Stimulated activated CD8-positive, alpha-beta memory T cell treated with anti-CD3 and anti-CD28 coated beads, Interleukin-4, amount 100 ng/mL, for 4 hours (primary cell): ENCODE measurements at places on chromosomes 4 and X.

- DNase-seq: no peak
Observed at GRCh38 chrX:70669120-70669519, 224.5 kb downstream of the DLG3 start.

DNA sequence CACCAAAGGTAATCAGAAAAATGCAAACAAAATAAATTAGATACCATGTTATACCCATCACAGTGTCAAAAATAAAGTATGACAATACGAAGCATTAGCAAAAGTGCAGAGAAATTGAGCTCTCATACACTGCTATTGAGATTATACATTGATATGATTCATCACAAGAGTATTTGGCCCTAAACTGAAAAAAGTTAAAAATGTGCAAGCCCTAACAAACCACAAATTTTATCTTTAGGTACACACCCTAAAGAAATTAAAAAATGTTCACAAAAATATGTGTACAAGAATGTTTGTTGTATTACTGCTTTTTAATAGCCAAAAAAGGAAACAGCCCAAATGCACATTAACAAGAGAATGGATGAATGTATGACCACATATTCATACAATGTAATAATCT, 137.9 kb upstream of the MAGEA10 start:
- DNase-seq: no peak

- no peak for DNase-seq
Observed at GRCh38 chr4:142324572-142324971, 521.5 kb downstream of the INPP4B start.

DNA sequence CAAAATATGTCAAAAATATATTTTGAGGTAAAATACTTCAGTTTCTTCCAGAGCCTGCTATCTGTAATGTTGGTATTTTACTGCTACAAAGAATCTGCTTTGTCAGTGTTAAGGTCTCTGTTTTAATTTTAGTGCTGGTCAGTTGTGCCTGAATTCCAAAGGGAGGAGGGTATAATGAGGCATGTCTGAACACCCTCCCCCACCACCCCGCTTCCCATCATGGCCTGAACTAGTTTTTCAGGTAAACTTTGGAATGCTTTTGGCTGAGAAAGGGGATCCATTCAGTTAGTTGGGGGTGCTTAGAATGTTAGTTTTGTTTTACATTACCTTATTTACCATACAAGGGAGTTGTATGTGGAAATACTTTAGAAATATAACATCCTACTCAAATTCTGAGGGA, 158.5 kb downstream of the MID1IP1 start:
- no peak for DNase-seq

DNA sequence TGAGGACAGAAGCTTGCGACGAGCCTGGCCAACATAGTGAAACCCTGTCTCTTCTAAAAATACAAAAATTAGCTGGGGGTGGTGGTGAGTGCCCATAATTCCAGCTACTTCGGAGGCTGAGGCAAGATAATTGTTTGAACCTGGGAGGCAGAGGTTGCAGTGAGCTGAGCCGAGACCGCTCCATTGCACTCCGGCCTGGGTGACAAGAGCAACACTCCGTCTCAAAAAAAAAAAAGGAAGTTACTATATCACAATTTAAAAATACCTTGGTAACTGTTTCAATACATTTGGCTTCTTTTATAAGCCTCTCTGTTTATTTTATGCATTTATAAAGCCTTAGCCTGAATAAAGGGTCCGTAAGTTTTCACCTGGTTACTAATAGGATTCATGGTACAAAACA, 46.6 kb upstream of the CHRNA9 start:
- no peak for DNase-seq

- DNase-seq: no peak
Observed at GRCh38 chrX:133185119-133185518, 33.0 kb downstream of the TFDP3 start.

GRCh38 chr4:136893573-136893972, 638.7 kb downstream of the PCDH18 start:
- no peak for DNase-seq

DNA sequence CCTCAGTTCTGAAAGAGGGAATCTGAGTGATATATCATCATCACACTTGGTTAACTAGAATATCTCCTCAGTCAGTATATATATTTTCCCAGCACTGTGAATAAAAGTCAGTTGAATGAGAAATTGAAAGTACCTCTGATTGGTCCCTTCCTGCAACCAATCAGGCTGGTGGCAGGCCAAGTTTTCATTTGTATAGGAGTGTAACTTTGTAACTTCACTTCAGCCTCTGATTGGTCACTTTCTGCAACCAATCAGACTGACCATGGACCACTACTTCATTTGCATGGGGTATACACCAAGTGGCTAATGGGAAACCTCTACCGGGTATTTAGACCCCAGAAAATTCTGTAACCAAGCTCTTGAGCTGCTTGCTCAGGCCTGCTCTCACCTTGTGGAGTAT, 2.0 kb upstream of the PGK1 start:
- DNase-seq: no peak

DNA sequence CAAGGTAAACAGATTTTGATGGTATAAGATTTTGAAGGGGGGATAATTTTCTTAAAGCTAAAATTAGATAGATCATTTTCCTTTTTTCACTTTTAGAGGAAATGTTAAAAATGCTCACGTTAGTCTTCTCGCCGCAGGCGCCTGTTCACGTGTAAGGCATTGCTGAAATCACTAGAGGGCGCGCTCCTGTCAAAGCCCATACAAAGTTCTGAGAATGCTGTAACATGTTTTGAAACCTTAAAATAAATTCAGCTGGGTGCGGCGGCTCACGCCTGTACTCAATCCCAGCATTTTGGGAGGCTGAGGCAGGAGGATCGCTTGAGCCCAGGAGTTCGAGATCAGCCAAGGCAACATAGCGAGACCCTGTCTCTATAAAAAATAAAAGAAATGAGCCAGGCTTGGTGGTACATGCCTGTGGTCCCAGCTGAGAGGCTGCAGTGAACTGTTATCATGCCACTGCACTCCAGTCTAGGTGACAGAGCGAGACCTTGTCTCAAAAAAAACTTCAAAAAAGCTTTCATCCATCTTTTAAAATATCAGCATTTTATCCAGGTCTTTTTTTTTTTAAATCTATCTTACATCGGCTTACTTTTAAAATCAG, 138.0 kb downstream of the RBMX2 start:
- no peak for DNase-seq

DNA sequence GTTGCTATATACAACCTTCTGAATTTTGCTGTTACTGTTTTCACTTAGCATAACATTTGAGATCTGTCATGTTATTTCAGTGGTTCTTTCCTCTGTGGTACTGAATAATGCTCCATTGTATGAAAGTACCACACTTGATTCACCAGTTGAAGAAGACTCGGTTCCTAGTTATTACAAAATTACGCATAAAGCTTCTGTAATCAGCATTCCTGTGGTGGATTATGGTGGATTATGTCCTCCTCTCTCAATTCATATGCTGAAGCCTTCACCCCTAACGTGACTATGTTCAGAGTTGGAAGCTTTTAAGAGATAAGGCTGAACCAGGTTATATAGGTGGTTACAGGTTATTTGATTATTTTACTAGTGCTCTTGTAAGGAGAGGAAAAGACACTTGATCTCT, 2143.5 kb upstream of the AGA start:
- no peak for DNase-seq

DNA sequence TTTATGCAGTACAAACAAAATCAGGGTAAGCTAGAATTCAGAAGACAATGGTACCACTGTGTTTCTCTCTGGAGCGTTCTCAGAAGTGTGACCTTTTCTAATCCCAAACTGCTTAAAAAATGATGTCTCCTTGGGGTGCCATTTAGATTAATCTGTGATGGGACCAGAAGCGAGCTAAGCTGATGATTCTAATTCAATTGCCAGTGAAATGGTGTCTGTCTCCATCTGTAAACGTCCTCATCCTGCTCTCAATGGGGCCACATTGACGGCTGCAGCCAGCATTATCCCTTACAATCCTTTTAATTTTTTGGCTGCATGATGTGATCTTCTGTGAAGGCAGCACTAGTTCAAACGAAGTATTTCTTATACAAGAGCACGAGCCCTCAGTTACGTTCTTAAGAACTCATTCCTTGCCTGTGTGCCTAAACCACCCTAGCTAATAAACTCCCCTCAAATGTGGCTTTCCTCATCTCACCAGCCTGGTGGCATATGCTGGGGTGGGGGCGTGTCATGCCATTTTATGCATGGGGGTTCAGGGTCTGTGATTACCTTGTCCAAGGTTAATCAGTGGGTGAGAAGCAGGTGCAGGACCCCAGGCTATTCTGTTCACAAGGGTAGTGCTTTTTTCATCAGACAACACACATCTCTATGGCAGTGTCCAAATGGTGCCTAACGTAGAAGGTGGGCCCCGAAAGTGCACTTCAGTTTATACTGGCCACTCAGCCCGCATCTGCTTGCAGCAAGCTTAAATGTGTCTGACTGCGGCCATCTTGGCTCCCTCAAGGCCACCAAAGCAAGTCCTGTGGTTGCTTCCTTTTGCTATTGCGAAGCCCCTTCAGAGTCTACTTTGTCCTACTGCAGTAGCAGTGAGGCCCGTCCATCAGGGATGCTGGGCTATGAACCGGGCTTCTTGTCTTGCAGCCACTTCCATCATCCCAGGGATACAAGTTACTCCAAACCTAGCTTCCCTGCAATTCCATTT, 45.7 kb upstream of the SLC2A9 start:
- no peak for DNase-seq

- DNase-seq: no peak
Observed at GRCh38 chr4:110620691-110621327, 2.1 kb downstream of the PITX2 start.

DNA sequence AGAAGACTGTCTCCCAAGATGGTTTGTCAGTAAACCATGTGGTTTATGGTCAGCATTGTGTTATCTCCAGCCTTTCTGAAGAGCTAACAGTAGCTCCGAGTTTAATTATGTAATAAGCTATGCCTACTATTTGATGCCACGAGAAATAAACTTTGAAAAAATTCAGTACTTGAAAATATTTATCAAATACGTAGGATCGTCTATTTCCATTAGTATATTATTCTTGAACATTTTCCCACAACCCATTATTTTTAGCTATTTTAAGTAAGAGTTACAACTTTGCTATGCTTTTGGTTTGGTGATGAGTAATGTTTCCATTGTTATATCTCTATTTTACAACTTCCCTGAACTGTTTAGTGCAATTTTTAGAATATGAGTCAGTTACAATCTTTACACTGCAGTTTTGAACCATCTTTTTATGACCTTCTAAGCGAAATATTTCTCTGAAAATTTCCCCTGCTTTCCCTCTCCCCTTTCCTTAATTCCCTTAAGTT, 44.5 kb upstream of the TRIM2 start:
- no peak for DNase-seq

- DNase-seq: no peak
Observed at GRCh38 chr4:82861529-82861928, 29.4 kb downstream of the SEC31A start.

DNA sequence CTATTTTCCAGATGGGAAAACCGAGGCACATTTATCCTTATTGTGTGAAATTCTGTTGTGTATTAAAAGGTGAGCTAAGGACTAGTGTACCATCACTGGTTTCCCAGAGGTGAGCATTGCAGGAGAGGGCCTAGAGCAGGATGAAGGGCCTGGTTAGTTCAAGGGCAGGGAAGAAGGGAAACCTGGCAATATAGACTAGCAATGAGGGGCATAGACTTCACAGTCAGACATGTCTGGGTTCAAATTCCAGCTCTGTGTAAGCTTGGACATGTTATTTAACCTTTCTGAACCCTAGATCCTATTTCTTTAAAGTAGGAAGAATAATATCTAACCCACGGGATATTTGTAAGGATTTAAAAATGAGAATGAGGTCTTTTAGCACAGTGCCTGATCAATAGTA, 50.8 kb downstream of the WDR19 start:
- no peak for DNase-seq

GRCh38 chrX:125003746-125004446, 315.8 kb upstream of the TEX13C start:
- DNase-seq: no peak

DNA sequence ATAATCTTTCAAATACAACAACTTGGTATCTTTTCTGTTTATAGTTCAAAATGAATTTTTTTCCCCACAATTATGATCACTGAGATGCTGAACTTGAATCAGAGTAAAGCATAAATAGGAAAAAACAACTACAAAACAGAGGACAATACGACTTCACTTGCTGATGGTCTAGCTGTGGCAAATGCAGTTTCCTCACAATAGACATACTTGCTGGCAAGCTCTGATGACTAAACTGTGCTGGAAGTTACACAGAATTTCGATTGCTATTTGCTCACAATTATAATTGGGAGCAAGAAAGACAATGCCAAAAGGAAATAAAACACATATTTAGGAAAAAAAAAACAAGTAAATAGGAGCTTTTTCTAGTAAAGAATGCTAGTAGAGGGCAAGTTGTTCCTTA, 14.7 kb downstream of the VEGFC start:
- DNase-seq: no peak

GRCh38 chr4:109803924-109804571, 2.2 kb upstream of the CFI start:
- DNase-seq: no peak

GRCh38 chr4:95198961-95199360, 349.8 kb downstream of the UNC5C start:
- DNase-seq: no peak

DNA sequence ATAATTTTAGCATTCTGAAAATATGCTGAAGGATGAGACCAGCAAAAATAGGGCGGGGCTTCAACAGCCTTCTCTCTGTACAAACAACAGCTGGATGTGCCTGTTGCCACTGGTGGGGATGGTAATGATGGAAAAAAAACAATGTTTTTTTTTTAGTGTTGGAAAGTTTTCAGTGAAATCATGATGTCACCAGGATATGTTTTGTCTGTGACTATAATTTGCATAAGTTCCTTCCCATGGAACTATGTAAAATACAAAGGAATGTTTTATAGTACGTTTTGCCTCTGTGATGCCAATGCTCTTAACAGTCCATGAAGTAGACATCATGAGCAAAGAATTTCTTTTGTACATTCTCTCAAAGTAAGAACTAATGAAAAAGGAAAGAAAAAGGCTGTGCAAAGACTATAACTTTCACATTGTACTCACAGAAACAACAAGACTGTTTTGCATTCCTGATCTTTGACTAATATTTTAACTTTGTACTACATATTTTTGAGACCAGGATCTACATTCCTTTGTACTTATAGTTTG, 589.7 kb downstream of the SPRY1 start:
- DNase-seq: no peak

DNA sequence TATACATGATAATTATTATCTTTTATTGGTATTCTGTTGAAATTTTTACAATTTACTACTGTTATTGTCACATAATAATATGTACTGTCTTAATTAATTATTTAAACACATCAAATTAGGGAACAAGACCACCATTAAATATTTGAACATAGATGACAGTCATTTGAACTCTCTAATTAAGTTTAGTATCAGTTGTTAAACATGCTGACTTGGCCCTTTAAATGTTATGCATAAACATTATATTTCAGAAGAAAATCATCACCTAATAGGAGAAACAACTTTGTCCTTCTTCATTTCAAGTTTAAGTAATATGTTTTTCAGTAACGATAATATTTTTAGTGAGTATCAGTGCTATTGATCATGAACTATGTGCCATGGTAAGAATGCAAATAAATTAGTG, 623.5 kb upstream of the GNPDA2 start:
- no peak for DNase-seq

DNA sequence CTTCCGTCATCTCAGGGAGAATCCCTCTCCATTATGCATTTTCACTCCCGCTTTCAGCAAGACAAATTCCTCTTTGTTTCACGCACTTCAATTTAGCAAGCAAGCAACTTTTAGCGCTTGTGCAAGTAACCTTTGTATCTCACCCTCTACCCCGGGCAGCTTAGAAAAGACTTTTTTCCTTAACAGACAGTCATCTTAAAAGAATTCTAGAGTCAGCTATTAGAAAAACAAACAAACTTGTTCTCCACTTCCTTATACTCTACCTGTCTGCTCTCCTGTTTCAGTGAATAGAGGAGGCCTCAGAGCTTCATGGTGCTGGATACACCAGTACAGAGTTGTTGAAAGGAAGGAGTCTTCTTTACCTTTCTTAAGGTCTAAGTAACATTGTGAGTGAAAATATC, 12.1 kb downstream of the TIGD2 start:
- DNase-seq: no peak
